ENCODE measurements at places on chromosomes 11 and 22.

- DNase-seq, result no peak
Observed at GRCh38 chr11:45384711-45385241, 98.6 kb upstream of the SYT13 start.

DNA sequence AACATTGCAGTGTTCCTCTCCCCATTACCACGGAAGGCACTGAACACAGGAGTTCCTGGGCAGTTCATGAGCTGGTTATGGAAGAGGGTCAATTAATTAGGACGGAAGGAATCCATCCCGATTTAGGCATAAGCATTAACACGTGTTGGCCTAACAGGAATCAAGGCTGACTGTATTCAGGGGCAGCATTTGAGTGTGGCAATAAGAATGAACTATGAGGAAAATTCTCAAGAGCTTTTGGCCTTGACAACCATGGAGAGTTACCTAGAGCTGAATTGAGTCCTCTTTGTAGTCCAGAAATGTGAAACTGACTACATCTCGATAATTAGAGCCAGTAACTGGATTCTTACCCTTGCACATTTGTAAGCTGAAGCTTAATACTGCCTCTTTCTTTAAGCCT lies 82.4 kb upstream of the CRTAM start:
- no peak for DNase-seq

DNA sequence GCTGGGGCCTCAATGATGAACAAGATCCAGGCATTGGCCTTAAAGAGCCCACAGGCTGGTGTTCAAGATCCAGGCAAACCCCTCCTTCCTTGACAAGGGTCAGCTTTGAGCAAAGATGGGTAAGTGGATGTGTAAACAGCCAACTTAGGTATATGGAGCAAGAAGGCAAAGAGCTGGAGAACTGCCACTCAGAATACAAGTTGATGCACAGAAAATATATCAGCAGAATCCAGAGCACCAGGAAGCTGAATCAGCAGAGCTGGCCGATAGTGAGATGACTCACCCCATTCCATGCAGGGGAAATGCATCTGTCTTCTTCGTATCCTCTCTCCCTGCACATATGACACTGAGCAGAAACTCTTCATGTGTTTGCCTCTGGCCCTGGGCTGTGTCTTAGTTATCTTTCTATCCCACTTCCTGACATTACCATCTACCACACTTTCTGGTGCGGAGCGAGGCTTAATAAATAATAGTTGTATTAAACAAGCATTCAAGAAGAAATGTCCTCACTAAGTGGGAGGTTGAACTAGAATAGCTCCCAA lies 57.8 kb downstream of the ENDOD1 start:
- DNase-seq, result peak; percentile 81

- DNase-seq, result no peak
Observed at GRCh38 chr11:29352273-29352795, 664.5 kb downstream of the KCNA4 start.

- no peak for DNase-seq
Observed at GRCh38 chr11:27520226-27520625, 13.7 kb upstream of the LIN7C start.

DNA sequence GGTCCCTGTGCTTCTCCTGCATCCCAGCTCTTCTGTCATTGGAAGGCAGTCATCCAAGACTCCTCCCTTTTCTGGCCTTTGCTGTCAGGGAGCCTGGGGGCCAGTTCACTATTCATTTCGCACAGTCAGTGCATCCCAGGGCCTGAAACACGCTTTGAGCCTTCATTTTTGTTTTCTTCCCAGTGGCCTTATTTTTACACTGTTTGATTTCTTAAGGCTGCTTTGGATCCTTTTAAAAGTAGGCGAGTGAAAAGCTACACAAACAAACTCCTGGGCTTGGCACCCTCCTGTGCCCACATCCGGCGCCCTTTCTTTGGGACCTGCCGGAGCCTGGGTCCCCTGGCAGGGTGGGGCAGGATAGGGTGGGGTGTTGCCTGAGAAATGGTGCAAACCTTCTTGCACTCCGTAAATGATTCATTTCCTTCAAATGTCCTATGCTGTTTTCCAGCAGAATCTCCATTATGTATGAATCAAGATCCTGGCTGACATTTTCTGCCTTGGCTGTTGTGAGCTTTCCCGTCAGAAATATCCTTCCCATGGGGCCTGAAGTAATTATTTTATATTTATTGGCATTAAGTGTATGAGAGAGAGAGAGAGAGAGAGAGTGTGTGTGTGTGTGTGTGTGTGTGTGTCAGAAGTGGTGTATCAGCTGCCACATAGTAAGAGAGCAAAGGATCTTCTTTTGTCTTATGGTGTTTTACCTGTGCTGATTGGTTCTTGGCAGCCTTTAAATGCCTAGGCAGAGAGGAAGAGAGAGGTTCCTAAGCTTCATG lies 45.6 kb downstream of the BCR start:
- DNase-seq, result peak; percentile 88
